ENCODE measurements at places on chromosomes 5 and 9. TPM values are rescaled to one million over a fixed set of nuclear protein-coding genes. Genes with fewer than 3 reads are reported as not detected.

Gene TMEM174
- total RNA-seq = not detected

Gene STK32A
- total RNA-seq = 0.77 TPM

Gene DBH
- total RNA-seq = not detected

Gene EPB41L4A
- 10.1 TPM for total RNA-seq

Gene SYNPO
- 62.9 TPM for total RNA-seq

Gene C5orf34
- total RNA-seq = 5.0 TPM

Gene PCDHA13
- 0.05 TPM for total RNA-seq

GRCh38 chr5:167525004-167525403, 766.4 kb upstream of the WWC1 start:
- DNase-seq = no peak

DNA sequence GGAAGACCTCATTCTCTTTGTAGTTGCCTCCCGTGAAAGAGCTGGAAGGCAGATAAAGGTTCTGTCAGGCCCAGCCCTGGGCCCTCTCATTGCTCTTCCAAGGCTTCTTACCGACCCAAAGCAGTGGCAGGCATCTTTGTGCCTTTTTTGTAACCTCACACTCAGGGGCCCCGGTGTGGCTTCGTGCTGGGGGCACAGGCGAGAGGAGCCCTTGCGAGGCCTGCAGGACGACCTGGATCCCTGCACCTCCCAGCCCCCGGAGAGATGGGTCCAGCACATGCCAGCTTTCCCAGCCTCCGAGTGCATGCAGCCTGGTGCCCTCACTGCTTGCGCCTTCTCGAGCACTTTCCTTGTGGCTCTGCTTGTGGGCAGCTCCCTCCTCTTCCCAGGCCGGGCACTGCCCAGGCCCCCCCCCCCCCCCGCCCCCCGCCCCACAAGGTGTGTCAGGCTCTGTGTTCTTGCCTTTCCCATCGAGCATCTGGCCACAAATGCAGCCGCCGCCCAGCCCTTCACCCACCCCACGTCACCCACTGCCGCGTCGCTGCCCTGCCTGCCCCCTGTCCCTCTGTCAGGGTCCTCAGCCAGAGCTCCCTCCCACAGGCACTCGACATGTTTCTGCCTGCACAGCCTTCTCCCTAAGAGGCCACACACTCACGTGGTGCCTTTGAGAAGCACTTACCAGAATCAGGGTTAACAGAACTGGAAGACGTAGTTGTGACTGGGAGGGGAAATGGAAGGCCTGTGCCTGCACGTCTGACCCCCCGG, 63.7 kb upstream of the CACNA1B start:
- DNase-seq = no peak

DNA sequence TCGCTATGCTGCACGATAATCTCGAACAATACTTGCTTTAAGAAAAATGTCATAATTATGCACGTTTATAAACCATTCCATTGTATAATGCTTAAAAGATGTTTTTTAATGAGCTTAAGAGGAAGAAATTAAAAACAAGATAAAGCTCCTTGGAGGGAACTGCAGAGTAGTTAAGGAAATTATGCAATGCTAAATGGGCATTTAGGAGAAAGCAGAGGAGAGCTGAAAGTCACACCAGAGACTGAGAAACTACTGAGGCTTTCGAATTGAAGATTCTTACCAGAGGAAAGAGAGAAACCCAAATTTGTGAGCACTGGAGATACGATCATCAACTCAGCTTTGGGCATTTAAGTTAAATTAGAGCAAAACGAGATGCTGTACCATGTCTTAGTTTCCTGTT, 119.4 kb downstream of the CDH10 start:
- no peak for DNase-seq

DNA sequence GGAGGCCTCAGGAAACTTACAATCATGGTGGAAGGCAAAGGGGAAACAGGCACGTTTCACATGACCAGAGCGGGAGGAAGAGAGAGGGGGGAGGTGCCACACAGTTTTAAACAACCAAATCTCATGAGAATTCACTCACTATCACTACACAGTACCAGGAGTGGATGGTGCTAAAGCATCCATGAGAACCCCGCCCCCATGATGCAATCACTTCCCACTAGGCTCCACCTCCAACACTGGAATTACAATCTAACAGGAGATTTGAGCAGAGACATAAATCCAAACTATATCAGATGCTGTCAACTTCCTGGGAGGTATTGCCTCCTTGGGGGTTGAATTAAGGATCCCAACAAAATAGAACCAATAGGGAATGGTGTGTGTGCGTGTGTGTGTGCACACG, 407.1 kb downstream of the MED10 start:
- DNase-seq = no peak

GRCh38 chr5:161513942-161514341, 32.6 kb downstream of the GABRB2 start:
- DNase-seq = no peak

DNA sequence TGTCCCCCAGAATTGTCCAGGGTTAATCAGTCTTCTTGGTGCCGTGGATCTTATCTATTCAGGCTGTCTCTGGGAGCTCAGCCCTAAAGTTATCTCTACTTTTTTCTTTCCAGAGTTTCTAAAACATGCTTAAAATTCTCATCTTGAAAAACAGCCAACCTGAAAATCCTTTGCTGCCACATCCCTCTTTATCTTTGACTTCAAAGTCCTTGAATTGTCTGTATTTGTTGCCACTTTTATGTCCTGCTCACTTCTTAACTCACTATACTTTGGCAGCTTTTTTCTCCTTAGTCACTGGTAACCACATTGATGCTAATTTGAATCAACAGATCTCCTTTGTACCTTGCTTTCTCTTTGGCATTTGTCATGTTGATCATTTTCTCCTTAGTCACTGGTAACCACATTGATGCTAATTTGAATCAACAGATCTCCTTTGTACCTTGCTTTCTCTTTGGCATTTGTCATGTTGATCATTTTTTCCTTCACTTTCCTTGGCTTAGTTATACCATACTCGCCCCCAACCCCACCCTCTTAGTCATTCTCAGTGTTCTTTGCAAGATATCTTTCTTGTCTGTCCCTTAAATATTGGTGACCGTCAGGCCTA, 8.5 kb downstream of the DMXL1 start:
- no peak for DNase-seq

- peak; percentile 64 for DNase-seq
Observed at GRCh38 chr5:75616971-75617621, 5.8 kb downstream of the ANKDD1B start.

GRCh38 chr5:75320371-75320770, 16.6 kb upstream of the HMGCR start:
- DNase-seq = no peak

- no peak for DNase-seq
Observed at GRCh38 chr9:84711936-84712335, 42.4 kb downstream of the NTRK2 start.

DNA sequence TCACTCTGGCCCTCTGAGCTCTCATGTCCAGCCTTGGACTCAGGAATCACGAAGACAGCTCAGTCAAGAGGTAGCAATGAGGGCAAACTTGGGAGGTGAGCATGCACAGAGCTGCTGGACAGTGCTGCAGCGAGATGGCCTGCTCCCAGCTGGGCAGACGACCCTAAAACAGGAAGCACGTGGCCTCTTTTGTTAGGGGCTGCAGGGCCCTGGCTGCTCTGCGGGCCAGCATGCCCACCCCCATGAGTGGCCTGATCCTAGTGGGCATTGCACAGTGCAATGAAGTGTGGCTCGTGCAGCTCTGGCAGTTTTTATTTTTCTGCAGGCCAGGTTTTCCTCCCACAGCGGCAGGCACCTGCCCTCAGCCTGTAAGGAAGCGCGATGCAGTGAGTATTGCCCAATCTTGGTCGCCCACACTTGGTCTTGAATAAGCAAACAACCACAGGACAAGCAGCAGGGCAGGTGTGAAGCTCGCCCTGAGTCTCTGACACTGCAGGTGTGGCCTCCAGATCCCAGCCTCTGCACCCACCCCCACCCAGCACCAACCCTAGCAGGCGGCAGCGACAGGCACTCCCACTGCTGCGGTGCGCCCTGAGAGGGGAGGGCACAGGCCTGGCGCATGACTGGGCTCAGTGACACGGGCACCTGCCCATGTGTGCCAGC, 60.8 kb downstream of the SEMA4D start:
- peak; percentile 79 for DNase-seq

GRCh38 chr5:35012796-35013195, 35.0 kb downstream of the AGXT2 start:
- no peak for DNase-seq

- no peak for DNase-seq
Observed at GRCh38 chr5:164475339-164475977, 970.0 kb downstream of the MAT2B start.

GRCh38 chr9:136660971-136661550, 1.7 kb upstream of the EGFL7 start:
- DNase-seq = no peak

GRCh38 chr5:172106511-172107356, 81.3 kb downstream of the STK10 start:
- peak; percentile 63 for DNase-seq
